ENCODE measurements at places on chromosomes 1 and 21.
A peak's percentile ranks its signal among the peaks of the same experiment; 100 is the strongest.

- DNase-seq: no peak
These were observed 49.2 kb upstream of the GJA8 start for GRCh38 chr1:147853391-147853790.

DNA sequence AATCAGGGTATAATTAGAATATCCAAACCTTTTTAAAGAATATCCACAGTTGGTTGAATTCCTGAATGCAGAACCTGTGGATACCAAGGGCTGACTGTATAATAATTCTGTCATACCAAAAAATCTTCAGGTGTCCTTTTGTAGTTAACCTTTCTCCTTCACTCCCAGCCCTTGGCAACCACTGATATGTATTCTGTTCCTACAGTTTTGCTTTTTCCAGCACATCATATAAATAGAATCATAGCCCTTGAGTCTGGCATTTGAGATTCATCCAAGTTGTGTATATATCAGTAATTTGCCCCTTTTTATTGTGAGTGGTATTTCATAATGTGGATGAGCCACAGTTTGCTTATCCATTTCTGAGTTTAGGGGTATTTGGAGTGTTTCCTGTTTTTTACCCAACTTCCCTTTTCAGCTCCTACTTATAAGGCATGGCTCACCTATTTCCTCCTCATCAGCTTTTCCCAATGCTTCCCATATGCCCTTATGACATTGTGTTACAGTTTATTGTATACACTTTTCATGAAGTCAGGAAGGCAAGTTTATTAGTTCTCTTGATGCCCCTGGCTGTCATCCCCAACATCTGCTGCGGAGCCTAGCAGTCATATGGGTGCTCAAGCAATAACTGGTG, 35.0 kb upstream of the AGO1 start:
- DNase-seq: no peak

- DNase-seq: no peak
These were observed 14.0 kb downstream of the KDM5B start for GRCh38 chr1:202794051-202794740.

DNA sequence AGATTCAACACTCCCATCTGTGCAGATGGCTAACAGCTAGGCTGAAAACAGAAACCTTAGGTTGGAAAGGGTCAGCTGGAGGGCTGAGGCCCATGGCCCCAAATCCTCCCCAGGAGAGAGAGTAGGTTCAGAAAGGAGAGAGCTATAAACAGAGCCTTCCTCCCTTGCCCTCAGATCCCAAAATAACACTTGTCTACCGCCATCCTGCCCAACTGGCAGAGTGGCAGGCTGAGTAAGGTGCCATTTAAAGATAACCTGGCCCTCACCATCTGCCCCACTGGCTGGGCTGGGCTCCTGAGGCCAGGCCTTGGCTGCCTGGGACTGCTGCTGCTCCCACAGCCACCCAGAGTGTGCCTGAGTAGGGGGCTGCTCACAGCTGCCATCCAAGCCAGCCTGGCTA, 4.3 kb upstream of the SHISA4 start:
- no peak for DNase-seq

GRCh38 chr21:34782506-34783360, 113.9 kb downstream of the CLIC6 start:
- no peak for DNase-seq

DNA sequence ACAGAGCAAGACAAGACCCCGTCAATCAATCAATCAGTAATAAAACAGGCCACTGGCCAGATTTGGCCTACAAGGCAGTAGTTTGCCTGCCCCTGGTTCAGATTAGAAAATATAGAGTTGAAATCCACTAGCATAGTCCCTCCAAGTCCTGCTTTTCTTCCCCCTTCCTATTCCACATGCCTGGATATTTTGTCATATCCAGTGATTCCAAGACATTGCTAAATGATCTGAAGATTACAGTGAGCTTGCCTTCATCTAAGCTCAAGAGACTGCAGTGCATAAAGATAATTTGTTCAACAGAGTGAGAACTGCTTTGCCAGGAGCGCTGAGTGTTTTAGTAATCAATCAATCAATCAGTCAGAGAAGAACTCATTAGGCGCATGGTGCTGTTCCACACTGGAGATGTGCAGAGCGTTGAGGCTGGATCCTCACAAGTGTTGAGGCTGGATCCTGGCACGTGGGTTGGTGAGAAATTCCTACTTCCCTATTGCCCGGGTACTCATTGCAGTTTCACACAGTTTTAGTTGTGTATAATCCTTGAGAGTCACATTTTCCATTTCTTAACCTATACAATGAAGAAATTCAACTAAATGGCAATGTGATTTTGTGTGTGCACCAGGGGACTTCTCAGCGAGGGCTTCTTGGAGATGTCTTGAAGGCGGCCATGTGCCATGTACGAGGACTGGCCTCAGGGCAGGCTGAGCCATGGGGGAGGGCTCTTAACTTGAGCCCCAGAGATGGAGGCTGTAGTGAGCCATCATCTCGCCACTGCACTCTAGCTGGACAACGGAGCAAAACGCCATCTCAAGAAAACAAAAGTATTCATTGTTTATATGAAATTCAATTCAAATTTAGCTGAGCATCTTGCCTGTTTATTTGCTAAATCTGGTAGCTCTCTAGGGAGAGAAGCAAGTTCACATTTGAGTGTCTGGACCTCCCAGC, 76.3 kb downstream of the TOMM20 start:
- DNase-seq: no peak

DNA sequence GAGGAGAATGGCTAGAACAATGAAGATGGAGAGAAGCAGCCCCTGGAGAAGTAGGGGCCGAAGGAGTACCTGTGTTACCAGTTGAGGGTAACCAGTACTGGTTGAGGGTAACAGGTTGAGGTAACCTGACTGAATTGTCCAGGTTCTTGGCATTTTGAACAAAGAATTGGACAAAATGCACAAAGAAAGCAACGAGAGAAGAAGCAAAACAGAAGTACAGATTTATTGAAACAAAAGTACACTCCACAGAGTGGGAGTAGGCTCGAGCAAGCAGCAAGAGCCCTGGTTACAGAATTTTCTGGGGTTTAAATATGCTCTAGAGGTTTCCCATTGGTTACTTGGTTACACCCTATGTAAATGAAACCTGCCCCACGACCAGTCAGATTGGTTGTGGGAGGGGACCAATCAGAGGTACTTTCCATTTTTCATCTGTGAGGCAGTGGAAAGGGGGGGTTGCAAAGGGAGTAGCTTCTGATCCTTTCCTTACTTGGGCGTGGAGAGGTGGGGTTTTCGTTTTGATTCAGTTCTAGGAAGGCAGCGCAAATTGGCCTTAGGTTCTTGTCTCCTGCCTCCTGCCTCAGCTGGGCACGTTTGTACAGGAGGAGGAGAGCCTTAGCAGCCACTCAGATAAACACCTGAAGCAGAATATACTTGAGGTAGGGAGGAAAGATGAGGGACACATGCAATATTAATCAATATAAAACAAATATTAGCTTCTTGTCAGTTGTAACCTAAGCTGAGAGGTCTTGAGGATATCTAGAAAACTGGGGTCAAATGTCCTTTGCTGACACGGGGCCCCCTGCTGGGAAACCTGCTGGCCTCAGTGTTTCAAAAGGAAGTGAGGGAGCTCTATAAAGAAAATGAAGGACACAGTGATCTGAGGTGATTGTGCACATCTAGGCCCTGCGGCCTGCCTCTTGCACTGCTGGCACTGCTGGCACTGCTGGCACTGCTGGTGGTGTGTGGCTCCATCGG, 14.3 kb upstream of the LSM10 start:
- peak; percentile 88 for DNase-seq

DNA sequence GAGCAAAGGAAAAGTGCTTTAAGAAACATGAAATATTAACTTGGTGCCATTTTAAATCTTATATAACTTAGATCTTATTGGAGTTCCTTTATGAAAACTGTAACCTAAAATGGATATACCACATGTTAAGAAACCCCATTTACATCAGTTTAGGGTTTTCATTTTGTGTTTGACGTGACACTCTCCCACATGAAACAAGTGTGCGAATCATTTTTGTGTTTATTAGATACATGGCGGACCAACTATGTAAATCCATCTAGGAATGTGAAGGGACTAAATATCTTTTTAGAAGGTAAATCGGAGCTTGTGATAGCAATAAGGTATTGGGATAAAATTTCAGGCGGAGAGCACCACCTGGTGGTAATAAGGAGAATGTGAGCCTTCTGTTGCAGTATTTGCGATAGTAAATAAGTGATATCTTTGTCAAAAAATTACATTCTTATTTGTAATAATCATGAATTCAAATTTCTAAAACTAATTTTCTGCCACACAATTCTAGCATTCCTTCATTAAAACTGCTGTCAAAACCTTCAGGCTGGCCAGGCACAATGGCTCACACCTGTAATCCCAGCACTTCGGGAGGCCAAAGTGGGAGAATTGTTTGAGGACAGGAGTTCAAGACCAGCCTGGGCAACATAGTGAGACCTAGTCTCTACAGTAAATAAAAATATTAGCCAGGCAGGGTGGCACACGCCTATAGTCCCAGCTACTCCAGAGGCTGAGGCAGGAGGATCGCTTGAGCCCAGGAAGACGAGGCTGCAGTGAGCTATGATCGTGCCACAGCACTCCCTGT, 31.3 kb downstream of the SMAP2 start:
- peak; percentile 64 for DNase-seq

DNA sequence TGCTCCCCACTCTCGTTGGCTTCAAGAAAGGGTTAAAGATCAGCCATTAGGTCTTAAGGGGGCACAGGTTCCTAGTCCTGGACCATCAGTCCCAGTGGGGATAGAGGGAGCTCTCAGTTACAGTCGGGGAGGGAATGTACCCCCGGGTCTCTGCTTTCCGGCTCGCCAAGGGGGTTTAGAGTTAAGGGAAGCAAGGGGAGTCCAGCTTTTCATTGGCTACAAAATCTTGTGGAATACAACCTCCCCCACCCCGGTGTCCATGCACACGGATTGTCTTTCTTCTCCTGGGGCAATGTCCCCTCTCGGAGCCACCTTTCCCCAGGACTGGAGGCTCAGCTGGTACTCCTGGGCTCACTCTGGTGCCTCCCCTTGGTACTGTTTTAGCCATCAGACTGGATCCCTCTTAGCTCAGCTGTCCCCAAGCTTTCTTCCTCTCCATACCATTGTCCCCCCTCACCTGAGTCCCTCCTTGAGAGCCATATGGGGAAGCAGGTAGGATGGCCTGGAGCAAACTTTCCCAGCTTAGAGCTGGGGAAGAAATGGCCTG, at the start of gene A3GALT2:
Gene A3GALT2, minus strand, starts transcription at position 480 of the 547 bp plus-strand sequence. Its CDS starts 0 bp downstream, at position 480.
- no peak for DNase-seq

- DNase-seq: no peak
These were observed 3.0 kb downstream of the NTRK1 start for GRCh38 chr1:156863631-156864030.

DNA sequence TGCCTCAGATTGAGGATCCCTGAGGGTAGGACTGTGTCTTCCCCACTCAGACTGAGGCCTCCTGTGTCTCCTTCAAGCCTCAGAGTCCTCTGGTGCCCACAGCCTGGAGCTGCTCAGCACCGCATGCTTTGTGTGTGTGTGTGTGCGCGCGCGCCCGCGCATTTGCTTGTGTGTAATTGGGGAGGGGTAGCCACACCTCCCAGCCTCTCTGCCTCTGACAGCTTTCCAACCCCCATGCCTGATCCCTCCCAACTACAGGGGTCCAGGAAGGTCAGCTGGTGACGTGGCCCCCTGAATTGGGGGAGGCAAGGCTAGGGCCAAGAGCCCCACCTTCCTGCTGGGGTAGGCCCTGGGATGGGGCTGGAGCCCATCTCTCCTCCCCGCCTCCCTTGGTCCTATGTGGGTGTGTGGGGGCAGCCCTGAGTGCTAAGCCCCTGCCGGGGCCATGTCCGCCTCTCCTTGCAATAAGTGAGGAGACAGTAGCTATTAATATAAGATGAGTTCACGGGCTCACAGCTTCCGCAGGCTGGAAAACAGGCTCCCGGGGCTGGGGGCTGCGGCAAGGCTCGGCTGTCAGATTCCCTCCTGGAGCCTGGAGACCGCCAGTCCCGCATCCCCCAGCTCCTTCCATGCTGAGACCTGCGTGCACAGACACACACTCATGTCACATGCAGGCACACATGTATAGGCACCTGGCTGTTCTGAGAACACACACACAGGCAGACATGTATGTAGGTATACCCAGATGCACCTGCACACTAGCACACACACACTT, 7.0 kb downstream of the GPR3 start:
- no peak for DNase-seq

- DNase-seq: no peak
These were observed 65.2 kb downstream of the AGPAT3 start for GRCh38 chr21:43930074-43930847.

DNA sequence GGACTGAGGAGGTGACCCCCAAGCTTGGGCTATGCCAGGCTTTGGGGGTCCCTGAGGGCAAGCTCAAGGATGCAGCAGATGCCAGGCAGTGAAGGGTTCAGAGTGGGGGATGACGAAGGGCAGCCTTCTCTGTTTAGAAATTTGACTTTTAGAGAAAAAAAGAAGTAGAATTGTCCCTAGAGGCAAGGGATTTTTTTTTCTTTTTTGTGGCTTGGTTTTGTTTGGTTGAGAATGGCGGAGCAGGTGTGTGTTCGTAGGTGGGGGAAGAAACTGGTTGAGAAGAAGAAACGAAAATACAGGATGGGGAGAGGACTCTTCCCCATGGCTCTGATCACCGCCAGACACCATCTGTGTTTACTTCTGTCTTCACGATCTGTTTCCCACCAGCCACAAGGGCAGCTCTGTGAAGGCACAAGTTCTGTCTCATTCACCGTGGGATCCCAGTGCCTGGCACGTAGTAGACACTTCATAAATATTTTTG, 8.2 kb downstream of the PLA2G5 start:
- DNase-seq: no peak

GRCh38 chr21:45923146-45923545, 58.4 kb upstream of the COL6A1 start:
- DNase-seq: peak; percentile 25

GRCh38 chr1:236334893-236335545, 53.3 kb upstream of the ERO1B start:
- no peak for DNase-seq

- DNase-seq: no peak
These were observed 50.7 kb downstream of the EBNA1BP2 start for GRCh38 chr1:43121256-43121900.

- no peak for DNase-seq
These were observed 522.9 kb downstream of the LRRIQ3 start for GRCh38 chr1:73674945-73675561.

DNA sequence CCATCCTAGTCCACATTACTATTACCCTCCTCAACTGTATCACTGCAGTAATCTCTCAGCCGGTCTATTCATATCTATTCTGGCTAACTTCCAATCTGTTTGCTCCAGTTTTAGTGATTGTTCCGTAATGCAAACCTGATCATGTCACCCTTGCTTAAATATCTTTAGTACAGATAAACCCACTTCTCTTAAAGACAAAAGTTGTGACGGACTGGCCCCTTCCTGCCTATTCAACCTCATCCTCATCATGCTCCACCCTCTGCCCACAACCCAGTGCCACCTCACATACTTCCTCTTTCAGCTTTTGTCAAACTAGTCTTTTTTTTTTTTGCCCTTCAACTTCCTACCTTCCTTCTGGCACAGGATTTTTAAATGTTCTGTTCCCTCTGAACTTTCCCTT, 2.8 kb upstream of the C1orf162 start:
- DNase-seq: peak; percentile 80

GRCh38 chr1:57576756-57577155, 152.9 kb upstream of the DAB1 start:
- DNase-seq: no peak

DNA sequence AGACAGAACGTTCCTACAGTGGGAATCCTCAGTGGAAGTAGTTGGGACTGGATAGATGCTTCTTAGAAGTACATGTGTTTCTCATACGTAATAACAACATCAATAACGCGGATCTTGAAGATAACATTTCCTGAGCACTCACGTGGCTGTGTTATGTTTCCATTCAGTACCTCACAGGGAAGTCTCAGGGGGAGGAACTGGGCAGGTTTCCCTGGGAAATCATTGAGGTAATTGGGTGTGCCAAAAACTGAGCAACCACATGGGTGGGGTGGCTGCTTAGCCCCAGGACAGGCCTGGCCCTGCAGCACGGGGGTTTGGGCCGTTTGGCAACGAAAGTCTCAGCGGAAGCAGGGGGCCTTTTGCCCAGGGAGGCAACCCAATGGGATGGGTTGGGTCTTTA, 133.8 kb downstream of the ZSCAN20 start:
- no peak for DNase-seq

Measured in activated CD4-positive, alpha-beta T cell treated with anti-CD3 and anti-CD28 coated beads, Interleukin-2, Interleukin-4, amounts not matched to agents 100 ng/mL and 50 ng/mL, durations not matched to agents 16 hours and 8 hours (primary cell).